ENCODE measurements at places on chromosomes 1 and 21.

DNA sequence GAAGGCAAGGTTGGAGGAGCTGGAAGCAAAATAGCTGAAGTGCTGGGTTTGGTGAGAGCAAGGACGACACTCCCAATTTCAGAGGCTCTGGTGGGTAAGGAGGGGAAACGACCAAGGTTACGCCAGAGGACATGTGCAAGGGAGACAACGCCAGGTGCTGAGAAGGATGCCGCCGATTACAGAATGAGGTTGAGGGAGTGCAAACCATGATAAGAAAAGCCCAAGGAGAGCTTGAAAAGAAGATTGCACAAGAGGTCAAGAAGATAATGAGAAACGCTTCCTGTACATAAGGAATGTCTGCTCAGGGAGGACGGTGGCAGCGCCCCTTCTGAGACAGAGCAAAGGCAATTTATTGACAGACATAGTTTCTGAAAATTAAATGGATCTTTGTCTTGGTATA is 382.0 kb upstream of the PROX1 start:
- DNase-seq: no peak

- DNase-seq: no peak
These were observed 64.2 kb upstream of the LYPLAL1 start for GRCh38 chr1:219109424-219110018.

- DNase-seq: no peak
These were observed 11.2 kb upstream of the PRDM15 start for GRCh38 chr21:41890355-41890754.

DNA sequence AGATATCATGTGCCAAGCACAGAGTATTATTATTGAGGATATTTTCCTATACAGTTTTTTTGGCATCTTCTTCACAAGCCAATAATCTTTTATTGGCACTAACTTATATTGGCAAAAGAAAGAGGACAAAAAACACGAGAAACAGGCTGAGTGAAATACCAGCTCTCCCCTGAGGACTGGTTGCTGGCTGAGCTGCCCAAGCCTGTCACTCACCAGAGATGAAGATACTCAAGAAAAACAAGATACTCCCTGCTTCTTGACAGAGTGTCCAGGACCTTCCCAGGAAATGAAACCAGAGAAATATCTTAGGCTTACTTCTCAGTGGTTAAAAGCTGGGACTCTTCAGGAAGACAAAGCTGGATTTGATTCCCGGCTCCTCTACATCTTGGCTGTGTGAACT is 35.9 kb upstream of the ATP1B1 start:
- no peak for DNase-seq

GRCh38 chr1:169795687-169796086 is 980 bp upstream of the METTL18 start:
- no peak for DNase-seq

DNA sequence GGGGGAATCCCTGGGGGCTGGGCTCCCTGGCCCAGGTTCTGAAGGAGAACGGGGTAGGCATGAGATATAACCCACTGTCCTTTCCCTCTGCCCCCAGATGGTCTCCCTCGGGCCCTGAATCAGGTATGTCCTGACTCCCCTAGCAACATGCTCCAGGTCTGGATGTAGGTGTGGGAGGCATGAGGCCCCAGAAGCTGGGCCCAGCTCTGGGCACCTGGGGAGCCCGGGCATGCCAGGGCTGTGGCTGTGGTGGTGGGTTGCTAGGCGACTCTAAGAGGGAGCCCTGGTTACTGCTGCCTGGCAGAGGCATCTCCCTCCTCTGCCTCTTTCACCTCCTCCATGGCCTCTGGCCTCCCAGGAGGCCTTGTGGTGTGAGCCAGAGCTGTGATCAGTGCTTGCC is 16.2 kb downstream of the FOXO6 start:
- DNase-seq: no peak

- DNase-seq: no peak
These were observed 225.5 kb upstream of the ADAMTS5 start for GRCh38 chr21:27192281-27192949.

DNA sequence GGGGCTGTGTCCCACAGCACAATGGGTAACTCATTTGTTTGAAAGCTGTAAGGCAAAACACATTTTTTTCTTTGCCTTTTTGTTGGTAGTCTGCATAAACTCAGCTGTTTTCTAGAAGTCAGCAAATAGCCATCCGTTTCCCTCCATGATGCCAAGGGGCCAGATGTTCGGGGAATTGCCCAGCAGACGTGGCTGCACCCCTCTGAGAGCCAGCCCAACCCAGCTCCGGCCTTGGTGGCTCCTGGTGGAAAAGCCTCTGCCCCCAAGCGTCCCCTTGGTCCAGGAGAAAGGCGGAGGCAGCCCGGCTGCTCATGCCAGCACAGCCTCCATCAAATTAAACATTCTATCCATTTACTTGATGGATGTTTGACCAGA is 58.4 kb upstream of the ADARB1 start:
- no peak for DNase-seq

DNA sequence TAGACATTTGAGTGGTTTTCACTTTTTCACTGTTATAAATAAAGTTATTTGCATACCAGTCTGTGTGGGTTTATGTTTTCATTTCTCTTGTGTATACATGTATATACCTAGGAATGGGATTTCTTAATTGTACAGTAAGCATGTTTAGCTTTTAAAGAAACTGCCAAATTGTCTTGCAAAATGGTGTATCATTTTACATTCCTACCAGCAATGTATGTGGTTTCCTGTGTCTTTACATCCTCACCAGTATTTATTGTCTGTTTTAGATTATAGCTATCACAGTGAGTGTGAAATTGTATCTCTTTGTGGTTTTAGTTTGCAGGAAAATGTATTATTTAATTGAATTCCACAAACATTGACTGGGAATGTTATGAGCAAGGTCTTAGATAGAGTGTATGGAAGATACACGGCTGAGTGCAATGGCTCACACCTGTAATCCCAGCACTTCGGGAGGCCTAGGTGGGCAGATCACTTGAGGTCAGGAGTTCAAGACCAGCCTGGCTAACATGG is 57.3 kb downstream of the MACF1 start:
- no peak for DNase-seq

DNA sequence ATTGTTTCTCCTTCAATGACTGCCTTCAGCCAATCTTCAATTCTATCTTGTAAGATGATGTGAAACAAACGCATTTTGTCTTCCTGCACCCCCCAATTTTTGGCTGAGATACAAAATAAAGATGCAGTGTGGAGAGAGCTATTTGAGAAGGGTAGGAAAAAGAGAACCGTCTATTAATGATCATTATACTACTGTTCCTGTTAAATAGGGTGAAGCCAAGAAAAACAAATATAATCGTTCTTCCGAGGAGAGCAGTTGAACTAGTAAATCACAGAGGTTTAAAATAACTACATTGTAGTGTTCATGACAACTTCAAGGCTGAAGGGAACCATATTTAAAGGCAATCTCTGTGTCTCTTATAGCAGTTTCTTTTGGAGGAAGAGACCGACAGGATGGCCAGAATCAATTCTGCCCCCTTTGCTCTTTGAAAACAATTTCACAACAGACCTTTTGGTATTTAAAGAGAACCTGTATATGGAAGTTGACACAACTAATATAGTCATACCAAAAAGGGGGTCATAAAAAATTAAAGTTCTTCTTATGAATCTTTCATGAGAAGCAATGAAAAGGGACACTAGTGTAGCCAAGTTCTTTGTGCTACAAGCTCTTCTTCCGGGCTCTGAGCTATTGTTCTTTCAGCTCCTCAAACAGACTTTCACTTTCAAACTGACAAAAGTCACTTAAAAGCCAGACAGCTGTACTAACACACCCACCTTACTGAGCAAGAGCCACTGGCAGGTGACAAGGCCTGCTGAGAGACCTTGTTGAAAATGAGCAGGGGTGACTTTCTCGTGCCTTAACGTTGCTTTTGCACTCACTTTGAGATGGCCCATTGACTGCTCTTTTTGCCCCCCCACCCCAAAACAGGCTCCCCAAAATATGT is 30.9 kb downstream of the PROX1 start:
- no peak for DNase-seq

DNA sequence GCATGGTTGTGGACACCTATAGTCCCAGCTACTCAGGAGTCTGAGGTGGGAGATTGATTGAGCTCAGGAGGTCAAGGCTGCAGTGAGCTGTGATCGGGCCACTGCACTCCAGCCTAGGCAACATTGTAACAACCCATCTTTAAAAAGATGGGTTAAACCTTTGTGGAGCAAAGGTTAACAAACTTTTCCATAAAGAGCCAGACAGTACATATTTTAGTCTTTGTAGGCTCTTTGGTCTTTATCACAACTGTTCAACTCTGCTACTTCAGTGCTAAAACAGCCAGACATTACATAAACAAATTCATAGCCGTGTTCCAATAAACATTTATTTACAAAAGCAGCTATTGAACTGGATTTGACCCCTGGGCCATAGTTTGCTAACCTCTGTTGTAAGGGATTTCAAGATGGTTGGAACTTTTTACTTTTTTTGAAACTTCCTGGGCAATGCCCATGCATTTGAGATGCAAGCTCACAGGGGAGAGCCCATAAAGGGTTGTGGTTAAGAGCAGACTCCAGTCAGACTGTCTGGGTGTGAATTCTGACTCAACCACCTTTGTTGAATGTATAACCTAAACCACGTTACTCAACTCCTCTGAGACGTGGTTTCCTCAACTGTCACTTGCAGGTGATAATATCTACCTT is 10.8 kb downstream of the INAVA start:
- DNase-seq: peak; percentile 85

DNA sequence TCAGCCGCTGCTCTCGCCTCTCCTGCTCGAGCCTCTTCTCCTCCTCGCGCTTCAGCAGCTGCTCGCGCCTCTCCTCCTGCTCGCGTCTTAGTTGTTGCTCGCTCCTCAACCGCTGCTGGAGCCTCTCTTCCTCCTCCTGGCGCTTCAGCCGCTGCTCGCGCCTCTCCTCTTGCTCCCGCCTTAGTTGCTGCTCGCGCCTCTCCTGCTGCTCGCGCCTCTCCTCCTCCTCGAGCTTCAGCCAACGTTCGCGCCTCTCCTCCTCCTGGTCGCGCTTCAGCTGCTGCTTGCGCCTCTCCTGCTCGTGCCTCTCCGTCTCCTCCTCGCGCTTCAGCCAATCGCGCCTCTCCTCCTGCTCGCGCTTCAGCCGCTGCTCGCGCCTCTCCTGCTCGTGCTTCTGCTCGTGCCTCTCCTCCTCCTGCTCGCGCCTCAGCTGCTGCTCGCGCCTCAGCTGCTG is 3.7 kb downstream of the TCHH start:
- no peak for DNase-seq

DNA sequence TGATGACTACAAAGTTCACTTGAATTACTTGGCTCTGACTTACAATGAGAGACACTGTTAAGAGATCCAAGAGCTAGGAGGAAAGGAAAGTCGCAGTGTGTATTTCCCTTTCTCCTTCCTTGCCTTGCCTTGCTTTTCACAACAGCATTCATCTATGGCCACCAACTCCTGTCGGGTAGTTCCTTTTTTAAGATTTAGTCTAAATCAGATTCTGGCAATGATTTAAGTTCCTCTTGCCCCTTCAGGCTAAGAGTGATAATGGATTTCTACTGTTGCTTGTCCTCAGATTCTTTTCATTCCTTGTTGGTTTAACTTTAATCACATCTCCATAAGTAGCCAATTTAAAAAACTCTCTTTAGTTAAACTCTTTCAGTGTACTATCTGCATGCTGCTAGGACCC is 91.9 kb downstream of the GTF2B start:
- DNase-seq: no peak

- DNase-seq: no peak
These were observed 67.3 kb upstream of the WNT4 start for GRCh38 chr1:22210176-22210575.

DNA sequence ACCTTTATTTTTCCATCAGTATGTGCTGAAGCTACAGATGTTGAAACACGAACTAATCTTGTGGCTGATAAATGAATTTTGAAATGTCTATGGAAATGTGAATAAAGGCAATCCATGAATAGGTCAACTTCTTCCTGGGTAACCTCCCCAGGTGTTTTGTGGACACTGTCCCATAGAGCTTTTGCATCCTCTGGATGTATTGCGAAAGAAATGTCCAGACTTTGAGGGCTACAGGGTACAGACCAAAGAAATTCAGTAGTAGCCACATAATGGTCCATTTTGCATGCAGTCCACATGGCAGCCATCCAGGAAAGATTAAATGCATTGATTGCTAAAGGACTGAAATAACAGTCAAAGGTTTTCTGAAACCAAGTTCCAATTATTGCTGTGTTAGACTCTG is 21.5 kb upstream of the DARS2 start:
- no peak for DNase-seq

- peak; percentile 34 for DNase-seq
These were observed 28.3 kb upstream of the TMPRSS2 start for GRCh38 chr21:41536076-41536826.

- DNase-seq: no peak
These were observed 68.9 kb downstream of the NMNAT2 start for GRCh38 chr1:183349201-183349711.

DNA sequence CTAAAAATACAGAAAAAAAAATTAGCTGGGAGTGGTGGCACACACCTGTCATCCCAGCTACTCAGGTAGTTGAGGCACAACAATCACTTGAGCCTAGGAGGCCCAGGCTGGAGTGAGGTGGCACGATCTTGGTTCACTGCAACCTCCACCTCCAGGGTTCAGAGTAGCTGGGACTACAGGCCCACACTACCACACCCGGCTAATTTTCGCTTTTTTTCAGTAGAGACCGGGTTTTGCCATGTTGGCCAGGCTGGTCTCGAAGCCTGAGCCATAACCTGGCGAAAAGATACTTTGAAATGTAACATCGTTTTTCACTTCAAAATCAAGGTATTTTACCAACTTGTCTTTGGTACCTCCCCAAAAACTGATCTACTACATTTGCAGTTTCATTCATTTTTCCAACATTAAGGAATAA is 6.1 kb downstream of the GAS5 start:
- no peak for DNase-seq

DNA sequence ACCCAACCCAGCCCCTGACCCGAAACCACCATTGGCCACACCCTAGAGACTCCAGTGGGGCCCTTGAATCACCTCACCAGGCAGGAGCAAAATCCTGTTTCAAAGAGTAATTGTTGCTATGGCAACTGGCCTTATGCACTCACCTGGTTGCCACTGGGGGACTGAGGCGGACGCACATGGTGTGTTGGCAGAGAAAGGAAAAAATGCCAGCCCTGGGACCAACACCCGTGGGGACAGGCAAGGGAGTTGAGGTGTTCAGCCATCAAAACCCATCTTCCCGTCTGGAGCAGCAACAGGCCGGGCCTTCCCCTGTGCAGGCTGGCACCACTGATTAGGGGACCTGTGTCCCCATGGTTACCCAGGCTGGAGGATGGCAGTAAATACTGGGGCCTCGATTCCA is 395.8 kb upstream of the VAMP3 start:
- DNase-seq: no peak

DNA sequence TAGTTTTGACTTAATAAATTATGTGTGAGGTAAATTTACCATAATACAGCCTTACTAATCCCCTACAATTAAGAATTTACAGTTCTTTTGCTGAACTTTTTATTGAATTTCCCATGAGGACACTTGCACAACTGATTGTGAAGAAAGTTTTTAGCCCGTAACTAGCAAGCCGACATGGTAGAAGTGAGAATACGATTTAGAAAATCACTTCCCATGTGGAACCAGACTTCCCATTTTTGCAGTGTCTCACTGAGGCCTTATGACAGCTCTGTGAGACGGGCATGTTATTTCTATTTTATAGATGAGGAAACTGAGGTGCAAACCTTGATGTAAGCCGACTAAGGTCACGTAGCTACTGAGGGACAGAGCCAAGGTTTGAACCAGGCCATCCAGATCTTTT is 32.5 kb upstream of the LMO4 start:
- no peak for DNase-seq

GRCh38 chr21:46078322-46078977 is 19.5 kb upstream of the COL6A2 start:
- DNase-seq: no peak

GRCh38 chr21:42513151-42513984 is at the start of gene SLC37A1:
Gene SLC37A1 (plus strand): TSS chr21:42513852. CDS start chr21:42518455, 4,603 bp downstream.
- no peak for DNase-seq

Measured in epithelial cell of prostate (primary cell).